ENCODE measurements at places on chromosomes 4 and X.
A peak's percentile ranks its signal among the peaks of the same experiment; 100 is the strongest.

DNA sequence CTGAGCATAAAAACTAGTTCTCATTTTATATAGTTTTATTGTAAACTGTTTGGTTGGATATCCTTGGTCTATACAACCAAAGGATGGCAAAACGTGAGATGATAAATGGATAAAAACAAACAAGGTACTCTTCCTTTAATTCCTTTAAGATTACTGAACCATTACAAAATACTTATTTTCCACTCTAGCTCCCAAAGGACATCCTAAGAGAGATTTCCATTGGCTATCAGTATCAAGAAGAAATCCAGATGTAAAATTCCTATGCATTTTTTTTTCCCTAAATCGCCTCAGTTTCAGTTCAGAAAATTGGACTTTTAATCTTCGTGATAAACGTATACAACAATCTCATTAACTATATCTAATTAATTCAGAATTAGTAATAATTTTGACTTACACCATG, 2.3 kb downstream of the FBXL5 start:
- DNase-seq: no peak

DNA sequence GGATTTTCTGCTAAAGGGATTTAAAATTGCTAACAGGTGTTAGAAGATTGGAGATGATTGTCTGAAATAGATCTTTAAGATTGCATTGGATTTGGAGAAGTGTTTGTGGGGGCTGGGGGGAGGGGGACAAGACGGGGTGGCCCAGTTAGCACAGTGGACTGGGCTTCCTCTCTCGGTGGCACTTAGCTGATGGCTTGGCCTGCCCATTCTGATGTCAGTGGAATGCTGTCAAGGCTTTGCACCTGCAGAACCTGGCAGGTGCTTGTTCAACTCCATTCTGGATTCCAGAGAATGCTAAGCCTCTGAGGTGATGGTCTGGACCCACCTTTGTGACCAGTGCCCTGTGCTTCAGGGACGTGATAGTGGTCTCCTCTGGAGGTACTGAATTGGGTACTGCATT, 43.7 kb downstream of the ADD1 start:
- DNase-seq: no peak

GRCh38 chr4:7073059-7073458, 5.2 kb upstream of the GRPEL1 start:
- DNase-seq: no peak

DNA sequence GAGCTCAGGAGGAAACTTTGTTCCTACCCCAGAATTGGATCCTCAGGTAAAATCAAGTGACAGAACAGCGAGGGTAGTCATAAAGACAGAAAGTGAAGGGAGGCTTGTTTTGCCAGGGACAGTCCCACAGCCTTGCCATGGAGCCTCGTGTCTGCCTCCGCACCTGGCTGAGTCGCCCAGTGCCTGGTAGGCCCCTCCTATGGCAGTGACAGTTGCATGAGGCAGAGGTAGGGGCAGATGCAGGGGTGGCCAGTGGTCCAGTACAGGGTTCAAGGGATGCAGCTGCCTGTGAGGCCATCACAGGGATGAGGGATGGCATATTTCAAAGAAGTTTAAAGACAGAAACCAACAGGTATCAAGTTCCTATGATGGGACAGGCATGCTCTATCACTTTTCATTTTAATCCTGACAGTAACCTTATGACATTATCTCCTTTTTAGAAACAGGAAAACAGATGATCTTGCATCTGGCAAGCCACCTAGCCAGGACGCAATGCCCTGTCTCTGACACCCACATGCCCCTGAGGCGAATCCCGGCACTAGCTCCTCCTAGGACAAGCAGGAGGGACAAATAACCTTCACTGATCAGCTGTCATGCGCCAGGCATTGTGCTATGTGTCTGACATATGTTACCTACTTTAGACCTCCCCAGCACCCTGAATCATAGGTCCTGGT, 127.4 kb upstream of the ENPP6 start:
- no peak for DNase-seq

DNA sequence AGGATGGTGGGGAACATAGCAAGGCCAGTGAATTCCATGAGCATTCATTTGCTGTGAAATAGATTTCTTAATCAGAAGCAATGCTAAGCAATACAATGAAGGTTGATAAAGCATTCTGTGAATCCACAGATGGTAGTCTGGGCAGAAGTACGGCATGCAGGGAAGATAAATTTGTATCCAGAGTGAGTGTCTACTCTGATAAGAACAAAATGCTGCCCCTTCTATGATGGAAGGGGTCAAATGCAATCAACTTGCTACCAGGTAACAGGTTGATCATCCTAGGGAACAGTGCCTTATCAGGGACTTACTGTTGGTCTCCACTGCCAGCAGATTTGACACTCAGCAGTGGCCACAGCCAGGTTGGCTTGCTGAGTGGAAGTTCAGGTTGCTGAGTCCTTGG, 189.4 kb downstream of the MAB21L2 start:
- no peak for DNase-seq

DNA sequence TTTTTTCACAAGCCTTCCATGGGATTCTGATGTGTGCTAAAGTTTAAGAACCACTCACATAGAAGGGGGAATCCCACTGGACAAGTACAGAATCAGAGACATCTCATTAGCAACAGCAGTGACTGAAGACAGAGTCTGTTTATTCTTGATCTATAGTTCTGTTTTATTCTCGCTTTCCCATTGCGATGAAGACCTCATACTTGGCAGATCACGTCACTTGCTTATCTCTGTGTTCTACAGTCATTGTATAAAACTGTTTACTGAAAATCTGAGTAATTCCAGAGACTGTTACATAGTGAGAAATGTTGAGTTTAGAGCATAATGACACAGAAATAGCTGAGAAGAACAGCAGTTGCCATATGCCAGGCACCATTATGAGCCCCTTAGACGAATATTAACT, 185.5 kb downstream of the PTTG2 start:
- no peak for DNase-seq

- no peak for DNase-seq
These were observed 35.2 kb upstream of the LNX1 start for GRCh38 chr4:53626491-53626890.

DNA sequence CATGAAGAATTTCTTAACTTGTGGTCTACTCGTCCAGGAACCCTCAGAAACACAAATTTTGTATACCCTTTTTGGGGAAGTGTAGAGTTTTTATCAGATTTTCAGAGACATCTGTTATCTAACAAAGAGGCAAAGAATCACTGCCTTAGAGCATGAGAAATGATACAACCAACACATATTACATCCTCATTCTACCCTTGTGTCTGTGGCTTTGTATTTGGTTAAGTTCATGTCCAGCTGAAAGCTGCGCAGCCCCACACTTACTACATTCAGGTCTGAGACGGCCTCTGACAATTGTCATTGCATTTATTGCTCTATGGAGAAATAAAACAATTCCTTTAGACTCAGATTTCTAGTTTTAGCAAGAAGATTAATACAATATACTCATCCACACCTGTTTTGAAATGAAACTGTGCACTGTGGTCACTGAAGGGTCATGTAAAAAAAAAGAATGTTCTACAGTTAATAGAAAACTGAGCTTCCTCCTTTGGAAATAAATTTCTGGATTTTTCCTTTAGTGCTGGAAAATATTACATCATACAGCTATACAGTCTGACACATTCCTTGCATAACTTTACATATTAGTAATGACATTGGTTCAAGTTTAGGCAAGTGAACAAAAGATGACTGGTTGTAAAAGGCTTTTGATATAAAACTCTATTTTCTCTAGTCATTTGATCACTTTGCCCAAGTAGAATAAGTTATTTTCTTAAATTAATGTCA, 39.8 kb downstream of the GLRB start:
- DNase-seq: no peak

DNA sequence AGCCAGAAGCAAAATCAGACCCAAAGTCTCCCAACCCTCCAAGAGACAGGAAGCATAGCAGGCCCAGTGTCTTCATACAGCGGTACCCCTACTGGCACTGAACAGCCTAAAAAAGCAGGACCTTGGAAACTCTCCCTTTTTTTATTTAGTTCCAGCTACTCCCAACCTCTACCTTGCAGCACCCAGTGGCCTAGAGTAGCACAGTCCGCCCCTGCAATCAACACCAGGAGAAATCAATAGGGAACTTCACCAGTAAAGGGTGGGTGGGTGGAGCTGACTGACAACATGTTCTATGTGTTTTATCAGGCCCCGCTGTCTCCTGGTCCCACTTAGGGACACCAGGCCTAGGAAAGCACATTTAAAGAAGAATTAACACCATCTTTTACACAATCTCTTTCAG, 378.5 kb upstream of the CT83 start:
- DNase-seq: no peak

- DNase-seq: no peak
These were observed 509.1 kb downstream of the PPP4R3C start for GRCh38 chrX:26954029-26954428.

- no peak for DNase-seq
These were observed 113.1 kb downstream of the CCSER1 start for GRCh38 chr4:90240333-90240732.

DNA sequence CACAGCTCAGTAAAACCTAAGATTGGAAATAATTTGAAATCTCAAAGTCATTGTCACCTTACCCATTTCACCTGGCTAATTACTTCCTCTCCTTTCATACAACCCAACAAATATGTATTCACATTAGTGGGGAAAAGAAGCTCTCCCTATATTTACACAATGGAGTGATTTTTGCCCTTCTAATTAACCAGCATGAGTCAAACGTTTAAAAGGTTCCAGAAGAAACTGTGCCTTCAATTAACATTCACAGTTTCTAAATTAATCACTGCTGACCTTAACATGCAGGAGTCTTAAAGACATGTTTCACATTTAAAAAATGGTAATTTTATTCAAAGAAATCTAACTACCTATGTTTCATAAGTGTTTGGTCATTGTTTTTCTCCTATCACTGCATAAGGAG, 254.6 kb downstream of the CBLL2 start:
- DNase-seq: no peak

GRCh38 chr4:52014903-52015302, 5.3 kb downstream of the LRRC66 start:
- DNase-seq: no peak

DNA sequence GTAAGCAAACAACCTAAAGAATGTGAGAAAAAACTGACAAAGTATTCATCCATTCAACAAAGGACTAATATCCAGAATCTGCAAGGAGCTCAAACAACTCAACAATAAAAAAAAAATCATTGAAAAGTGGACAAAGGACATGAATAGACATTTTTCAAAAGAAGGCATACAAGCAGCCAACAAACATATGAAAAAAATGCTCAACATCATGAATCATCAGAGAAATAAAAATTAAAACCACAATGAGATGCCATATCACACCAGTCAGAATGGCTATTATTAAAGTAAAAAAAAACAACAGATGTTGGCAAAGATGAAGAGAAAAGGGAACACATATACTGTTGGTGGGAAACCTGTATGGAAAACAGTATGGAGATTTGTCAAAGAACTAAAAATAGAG, 120.7 kb upstream of the ADGRL3 start:
- DNase-seq: no peak

- DNase-seq: no peak
These were observed 72.1 kb upstream of the IGFBP7 start for GRCh38 chr4:57182132-57182874.

GRCh38 chrX:153578889-153579288, 20.1 kb downstream of the CCNQ start:
- no peak for DNase-seq

GRCh38 chr4:108433832-108434231, 186.5 kb upstream of the RPL34 start:
- peak; percentile 78 for DNase-seq

DNA sequence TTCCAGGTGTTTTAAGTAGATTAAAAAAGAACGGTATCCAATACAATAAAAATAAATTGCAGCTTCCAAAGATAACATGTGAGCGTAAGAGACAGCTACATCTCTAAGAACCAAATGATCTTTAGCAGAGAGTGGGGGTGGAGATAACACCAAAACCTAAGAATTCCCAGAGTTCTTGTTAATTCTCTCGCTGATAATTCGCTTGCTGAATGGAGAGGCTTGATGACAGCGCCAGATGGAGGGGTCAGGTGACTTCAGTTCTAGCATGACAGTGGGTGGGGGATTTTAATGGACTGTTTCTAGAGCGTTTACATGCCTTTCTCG, 2.3 kb downstream of the CLCN4 start:
- no peak for DNase-seq

- DNase-seq: no peak
These were observed 395.9 kb upstream of the EMCN start for GRCh38 chr4:100913685-100914084.

GRCh38 chr4:184598753-184599491, 50.3 kb downstream of the CASP3 start:
- DNase-seq: no peak

- DNase-seq: no peak
These were observed 35.5 kb upstream of the PLAC8 start for GRCh38 chr4:83149865-83150652.

- DNase-seq: no peak
These were observed 393.5 kb upstream of the GRIA3 start for GRCh38 chrX:122790376-122791095.

GRCh38 chr4:80082693-80083092, 9.7 kb upstream of the ANTXR2 start:
- no peak for DNase-seq

DNA sequence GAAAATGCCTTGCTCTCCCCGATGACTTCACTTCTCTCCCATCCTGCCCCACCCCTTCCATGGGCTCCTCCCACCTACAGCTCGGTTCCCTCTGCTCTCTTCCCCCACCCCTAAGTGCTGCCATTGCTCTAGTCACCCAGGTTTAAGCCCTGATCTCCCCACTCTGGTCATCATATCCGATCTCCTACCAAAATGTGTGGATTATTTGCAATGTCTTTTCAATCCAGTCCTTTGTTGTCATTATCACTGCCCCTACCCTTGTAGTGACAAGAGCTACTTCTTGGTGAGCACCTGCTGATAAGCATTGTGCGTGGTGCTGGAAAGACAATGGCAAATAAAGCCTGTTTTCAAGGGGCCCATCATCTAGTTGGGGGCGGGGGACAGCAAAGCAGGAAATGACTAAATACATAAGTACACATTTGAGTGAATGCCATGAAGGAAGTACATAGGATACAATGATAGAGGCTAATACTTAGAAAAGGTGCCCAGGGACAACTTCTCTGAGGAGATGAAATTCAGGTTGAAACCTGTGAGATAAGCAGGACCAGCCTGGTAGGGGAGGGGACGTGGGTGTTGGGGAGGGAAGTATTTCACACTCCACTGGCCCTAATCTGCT, 63.8 kb downstream of the DLG3 start:
- DNase-seq: no peak

DNA sequence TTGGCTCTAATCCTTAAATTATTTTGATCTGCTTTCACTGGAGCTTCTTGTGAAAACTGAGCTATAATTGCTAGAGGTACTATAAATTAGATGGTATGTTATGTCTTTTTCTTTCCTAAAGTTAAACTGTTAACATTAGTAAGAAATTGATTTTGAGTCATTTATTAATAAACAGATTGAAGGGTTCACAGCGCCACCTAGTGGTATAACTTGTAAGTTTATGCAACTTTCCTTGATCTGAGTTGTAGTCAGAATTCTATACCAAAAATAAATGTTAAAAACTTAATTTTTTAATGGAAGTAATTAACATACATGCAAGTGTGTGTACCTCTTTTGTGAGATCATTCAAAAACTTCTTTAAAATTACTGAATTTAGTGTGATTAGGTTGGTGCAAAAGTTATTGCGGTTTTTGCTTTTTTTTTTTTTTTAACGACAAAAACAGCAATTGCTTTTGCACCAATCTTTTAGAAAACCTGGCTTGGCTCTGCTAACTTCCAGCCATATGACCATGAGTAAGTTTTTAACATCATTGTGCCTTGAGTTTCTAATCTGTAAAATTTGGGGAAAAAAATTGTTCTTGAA, 151.5 kb downstream of the CENPC start:
- DNase-seq: peak; percentile 14

Measured in CD4-positive, alpha-beta T cell treated with Interleukin-6 at 100 ng/mL for 8 hours (primary cell).